ENCODE measurements at places on chromosomes 11 and 22. TPM values are rescaled to one million over a fixed set of nuclear protein-coding genes. Genes with fewer than 3 reads are reported as not detected.
A peak's percentile ranks its signal among the peaks of the same experiment; 100 is the strongest.

- DNase-seq: no peak
These were observed 30.9 kb downstream of the ZBTB16 start for GRCh38 chr11:114090225-114090910.

DNA sequence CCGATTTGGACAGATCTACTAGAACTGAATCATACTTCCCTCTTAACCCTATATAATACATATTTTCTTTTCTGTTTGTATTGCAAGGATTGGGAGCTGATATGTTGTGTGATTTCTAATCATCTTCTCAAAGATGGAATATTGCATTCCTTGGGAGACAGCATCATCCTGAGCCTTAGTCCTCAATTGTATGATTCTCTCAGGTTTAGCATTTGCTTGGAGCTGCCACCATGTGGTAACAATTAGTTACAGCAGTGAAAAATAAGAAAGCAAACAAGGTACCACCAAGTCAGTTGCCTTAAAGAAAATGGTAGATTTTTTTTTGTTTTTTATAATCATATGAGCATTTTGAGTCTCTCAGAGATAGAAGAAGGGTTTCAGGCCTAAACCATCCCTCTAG, 11.9 kb downstream of the SNX19 start:
- no peak for DNase-seq

- no peak for DNase-seq
These were observed 71.8 kb upstream of the NCAM1 start for GRCh38 chr11:112889446-112889845.

- no peak for DNase-seq
These were observed 99.6 kb downstream of the FAM168A start for GRCh38 chr11:73498343-73498742.

DNA sequence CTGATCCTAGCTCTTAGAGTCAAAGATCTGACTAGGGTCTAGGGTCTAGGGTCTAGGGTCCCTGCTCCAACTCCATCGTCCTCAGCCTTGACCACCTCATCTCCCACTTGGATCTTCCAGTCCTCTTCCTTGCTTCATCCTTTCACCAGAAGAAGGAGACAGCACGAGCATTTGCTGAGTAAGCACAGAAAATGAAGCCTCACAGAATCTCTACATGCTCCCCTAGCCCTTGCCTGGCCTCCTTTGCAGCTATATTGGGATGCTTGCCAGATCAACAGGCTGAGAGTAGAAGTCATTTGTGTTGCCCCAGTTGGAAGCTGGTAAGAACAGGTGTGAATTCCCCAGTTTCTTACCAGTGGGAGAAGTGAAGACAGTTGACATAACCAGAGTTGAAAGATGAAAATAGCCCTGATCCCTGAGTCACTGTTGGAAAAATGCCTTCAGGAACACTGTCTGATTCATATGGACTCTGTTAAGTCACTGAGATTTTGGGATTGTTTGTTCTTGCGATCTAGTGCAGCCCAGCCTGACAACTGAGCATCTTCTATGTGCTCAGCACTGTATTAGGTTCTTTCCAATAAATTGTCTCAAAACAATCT, 552.5 kb downstream of the INSC start:
- no peak for DNase-seq

DNA sequence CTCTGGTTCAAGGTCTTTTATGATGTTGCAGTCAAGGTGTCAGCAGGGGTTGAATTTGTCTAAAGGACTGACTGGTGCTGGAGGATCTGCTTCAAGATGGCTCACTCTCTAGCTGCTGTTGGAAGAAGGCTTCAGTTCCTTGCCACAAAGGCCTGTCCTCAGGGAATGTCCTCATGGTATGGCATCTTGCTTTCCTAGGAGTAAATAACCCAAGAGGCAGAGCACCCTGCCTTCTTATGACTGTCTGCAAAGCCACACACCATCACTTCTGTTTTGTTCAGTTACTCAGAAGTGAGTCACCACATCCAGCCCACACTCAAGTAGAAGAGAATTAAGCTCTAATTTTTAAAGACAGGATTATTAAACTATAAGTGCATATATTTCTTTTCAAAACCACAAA, 45.2 kb downstream of the PLAAT5 start:
- no peak for DNase-seq

- DNase-seq: no peak
These were observed 9.1 kb downstream of the OR2AT4 start for GRCh38 chr11:75087319-75088305.

DNA sequence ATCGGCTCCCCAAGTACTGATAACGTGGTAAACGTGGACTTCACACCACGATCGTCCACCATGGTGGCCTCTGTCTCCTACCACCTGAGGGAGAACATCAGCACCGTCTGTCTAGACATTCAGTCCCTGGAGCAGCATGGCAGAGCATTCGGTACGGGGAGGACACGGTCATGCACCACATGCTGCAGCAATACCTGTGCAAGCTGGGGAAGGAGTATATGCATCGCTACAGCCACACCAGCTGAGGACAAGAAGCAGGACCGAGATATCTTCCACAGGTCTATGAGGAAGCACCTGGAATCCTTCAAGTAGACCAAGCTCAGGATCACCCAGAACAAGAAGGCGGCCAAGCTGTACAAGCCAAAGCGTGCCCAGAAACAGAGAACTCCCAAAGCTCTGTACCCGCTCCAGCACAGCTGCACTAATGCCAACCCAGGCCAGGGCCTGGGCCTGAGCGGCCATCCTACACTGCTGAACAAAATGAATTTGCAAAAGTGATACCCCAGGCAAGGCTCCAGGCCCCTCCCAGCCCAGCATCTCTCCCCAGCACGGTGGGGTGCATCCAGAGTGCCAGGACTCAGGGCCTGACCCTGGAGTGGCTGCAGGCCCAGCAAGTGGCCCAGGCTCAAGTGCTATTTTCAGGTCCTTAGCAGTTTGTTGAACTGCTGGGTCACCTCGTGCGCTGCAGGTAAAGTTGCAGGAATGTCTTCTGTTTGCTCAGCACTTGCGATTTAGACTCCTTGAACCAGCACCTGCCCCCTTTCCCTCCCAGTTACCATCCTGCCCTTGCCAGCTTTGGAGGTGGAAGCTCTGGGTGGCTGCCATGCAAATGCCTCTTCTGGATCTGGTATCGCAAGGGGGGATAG, 119.3 kb upstream of the SERPIND1 start:
- peak; percentile 7 for DNase-seq

GRCh38 chr22:31148488-31148887, 8.2 kb upstream of the PLA2G3 start:
- DNase-seq: no peak

GRCh38 chr11:56307836-56308235, 7.1 kb upstream of the OR8K3 start:
- DNase-seq: no peak

GRCh38 chr11:63687845-63688244, 6.5 kb downstream of the RTN3 start:
- no peak for DNase-seq

DNA sequence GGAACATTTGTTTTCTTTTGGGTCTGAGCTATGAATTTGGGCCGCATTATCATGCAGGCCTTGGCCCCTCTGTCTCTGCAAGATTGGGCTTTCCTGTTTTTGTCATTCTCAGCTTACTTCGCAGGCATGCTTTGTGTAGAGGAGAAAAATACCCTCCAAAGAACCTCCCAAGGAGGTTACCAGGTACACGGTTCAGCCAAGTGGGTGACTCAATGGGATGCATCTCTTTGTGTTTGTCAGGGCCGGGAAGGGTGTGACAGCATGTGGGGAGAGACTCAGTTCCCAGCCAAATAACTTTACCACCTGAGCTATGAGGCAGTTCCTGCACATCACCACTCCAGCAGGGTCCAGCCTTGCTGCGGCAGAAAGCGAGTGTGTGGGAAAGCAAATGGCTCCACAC, 47.8 kb upstream of the CLDN5 start:
- no peak for DNase-seq

- DNase-seq: no peak
These were observed 40.4 kb upstream of the ETS1 start for GRCh38 chr11:128627666-128628324.

GRCh38 chr22:45770506-45770905, 98.9 kb downstream of the ATXN10 start:
- DNase-seq: no peak

- DNase-seq: no peak
These were observed 12.1 kb downstream of the DENND5A start for GRCh38 chr11:9253086-9253485.

GRCh38 chr11:63180536-63180935, 36.5 kb upstream of the SLC22A24 start:
- no peak for DNase-seq

DNA sequence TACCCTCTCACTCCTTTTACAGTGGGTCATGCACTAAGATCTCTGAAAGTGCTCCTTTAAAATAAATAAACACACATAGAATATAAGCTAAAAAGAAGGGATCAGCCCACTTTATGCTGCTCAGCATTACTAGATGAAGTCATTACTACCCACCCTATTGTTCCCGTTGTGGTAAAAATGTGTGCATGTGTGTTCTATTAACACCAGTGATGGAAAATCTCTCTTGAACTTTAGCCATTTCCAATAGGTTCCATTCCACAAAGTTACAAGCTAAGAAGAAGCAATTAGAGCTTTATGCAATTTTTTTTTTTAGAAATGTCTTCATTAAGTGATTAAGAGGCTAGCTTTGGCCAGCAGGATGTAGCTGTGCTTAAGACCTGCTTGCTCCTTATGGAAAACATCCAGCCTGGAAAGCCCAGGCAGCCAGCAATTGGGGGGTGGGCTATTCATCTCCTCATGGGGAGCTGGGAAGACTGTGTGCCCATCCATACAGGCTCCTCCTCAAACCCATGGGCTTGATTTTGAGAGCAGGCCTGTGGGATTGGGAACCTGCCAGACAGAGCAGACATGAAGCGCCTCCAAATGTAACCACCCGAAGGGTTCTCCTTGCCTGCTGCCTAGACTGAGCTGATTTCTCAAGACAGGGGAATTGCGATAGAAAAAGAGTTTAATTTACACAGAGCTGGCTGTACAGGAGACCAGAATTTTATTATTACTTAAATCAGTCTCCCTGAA, 92.9 kb upstream of the PARVA start:
- DNase-seq: peak; percentile 15

DNA sequence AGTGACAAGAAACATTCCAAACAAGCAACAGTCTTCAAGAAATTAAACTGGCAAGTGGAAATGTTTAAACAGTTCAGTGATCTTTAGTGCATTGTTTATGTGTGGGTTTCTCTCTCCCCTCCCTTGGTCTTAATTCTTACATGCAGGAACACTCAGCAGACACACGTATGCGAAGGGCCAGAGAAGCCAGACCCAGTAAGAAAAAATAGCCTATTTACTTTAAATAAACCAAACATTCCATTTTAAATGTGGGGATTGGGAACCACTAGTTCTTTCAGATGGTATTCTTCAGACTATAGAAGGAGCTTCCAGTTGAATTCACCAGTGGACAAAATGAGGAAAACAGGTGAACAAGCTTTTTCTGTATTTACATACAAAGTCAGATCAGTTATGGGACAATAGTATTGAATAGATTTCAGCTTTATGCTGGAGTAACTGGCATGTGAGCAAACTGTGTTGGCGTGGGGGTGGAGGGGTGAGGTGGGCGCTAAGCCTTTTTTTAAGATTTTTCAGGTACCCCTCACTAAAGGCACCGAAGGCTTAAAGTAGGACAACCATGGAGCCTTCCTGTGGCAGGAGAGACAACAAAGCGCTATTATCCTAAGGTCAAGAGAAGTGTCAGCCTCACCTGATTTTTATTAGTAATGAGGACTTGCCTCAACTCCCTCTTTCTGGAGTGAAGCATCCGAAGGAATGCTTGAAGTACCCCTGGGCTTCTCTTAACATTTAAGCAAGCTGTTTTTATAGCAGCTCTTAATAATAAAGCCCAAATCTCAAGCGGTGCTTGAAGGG, 6.0 kb downstream of the MALAT1 start:
- no peak for DNase-seq

Gene NECTIN1
- 5.2 TPM for total RNA-seq

Gene TM7SF2
- total RNA-seq: 42.0 TPM

Gene LRRC32
- 9.1 TPM for total RNA-seq

Gene FGF3
- not detected for total RNA-seq

Gene PTPRCAP
- total RNA-seq: 3.1 TPM

Gene GSTT2B
- 7.9 TPM for total RNA-seq

Gene LARGE2
- 3.4 TPM for total RNA-seq

Gene TSPAN4
- 87.0 TPM for total RNA-seq

Gene ART5
- total RNA-seq: 31.7 TPM

Gene PANX3
- total RNA-seq: 0.43 TPM

Gene YAP1
- total RNA-seq: 110 TPM

Gene GRAP2
- total RNA-seq: 6.1 TPM

Gene SERPIND1
- total RNA-seq: 0.16 TPM

Gene SDHD
- 60.5 TPM for total RNA-seq

Measured in testis (tissue), 5 donors.